Caco-2 (cell line): ENCODE measurements at places on chromosomes 11 and 22.

DNA sequence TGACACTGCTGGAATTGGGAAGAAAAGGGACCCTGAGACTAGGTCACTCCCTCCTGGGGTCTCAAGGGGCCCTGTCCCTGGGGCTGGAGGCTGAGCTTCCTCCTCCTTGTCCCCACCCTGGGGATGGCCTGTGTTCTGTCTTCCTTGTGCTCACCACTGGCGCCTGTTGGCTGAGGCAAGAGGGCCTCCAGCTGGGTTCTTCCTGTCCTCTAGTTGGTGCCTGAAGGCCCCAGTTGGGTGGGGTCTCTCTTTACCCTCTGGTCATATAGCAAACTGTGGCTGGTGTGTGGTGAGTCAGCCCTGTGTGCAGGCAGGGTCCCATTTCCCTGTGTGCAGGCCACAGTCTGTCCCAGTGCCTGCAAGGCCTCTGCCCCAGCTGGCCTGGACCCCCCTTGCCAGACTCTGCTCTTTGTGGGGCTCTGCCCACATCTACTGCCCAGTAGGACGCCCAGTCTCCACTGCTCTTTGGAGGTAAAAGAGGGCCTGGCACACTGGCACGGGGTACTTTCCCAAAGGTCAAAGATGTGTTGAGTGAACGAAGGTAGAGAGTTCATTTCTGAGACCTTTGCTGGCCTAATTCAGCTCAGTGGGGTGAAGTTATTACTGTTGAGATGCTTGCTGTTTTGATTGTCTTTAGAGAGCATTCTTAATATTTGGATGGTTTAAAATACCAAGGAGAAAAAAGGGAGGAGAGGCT, 55.1 kb upstream of the CLDN5 start:
- H3K4me3 ChIP-seq, result no peak overlapping the region
- no peak for DNase-seq
- H3K36me3 ChIP-seq, result no peaks in the 10 kb centered on the region

DNA sequence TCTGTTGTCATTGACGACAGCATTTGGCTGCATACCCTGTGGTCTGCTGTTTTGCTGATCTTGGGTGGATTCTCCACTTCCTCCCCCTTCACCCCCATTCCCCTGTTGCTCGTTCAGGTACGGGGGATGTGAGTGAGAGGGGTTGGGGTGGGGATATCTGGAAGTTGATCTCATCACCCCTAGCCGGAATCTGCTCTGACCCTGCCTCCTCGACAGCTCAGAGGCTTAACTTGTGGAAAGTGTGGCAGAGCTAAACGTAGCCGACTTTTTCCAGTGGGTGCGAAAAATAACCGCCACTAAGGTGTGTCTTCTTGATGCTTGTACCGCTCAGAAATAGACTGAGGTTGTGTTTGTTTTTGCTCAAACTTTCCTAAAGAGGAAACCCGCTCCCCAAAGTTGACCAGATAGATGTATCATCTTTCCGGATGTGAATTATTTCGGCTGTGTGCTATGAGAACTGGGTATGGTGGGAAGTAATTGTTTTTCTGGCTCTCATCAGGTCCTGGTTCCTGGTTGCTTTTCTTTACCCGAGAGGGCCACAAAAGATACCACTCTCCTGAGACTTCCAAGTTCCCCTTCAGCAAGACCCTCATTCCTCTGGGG, 6.6 kb downstream of the ZBTB16 start:
- no peak overlapping the region for H3K27ac ChIP-seq
- peaks cover 5% of the 10 kb centered on the region; the same call in 1 of the 2 replicates for H3K4me1 ChIP-seq
- peaks cover 3% of the 10 kb centered on the region for H3K36me3 ChIP-seq
- H3K27me3 ChIP-seq, result no peaks in the 10 kb centered on the region

DNA sequence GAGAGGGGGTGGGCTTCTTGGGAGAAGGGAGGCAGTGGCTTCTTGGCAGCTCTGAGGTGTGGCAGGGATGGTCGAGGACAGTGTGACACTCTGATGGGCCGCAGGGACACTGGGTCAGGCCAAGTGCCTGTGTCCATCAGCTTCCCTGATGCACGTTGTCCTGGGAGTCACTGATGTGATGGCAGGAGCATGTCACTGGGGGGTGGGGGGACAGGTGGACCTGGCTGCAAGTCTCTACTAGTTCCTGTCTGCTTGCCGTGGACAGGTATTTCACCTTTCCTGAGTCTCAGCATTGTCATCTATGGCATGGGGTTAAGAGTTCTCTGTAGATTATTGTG, 592.9 kb downstream of the TBC1D22A start:
- H3K4me3 ChIP-seq, result no peak overlapping the region
- no peaks in the 10 kb centered on the region for H3K4me1 ChIP-seq
- H3K27ac ChIP-seq, result no peak overlapping the region
- H3K36me3 ChIP-seq, result no peaks in the 10 kb centered on the region
- H3K27me3 ChIP-seq, result no peaks in the 10 kb centered on the region; the same call in 1 of the 2 replicates
- no peak for DNase-seq

- H3K36me3 ChIP-seq, result peaks cover 17% of the 10 kb centered on the region
- no peak overlapping the region for H3K4me3 ChIP-seq
- peaks cover 11% of the 10 kb centered on the region for H3K4me1 ChIP-seq
- no peak overlapping the region for H3K27ac ChIP-seq
- H3K27me3 ChIP-seq, result no peaks in the 10 kb centered on the region
Measured at GRCh38 chr11:2688381-2689231, 11.2 kb downstream of the KCNQ1OT1 start.
